ENCODE measurements at places on chromosomes 16 and 17.

DNA sequence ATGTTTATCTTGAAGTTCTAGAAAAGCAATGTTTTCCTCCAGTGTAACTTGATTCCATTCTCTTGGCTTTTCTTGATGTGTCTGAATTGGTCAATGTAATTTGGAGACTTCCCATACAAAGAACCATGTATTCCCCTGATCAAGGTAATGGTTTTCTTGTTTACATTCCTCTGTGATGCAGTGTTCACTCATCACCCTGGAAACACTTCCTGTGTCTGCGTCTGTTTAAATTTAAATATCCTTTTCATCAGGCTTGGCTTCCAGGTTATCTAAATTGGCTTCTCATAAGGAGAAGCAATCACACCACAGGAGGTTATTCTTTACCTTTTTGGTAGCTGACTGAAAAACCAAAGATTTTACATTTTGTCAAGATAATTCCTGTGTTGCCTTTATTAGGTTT, 237.3 kb upstream of the WSCD1 start:
- no peak for DNase-seq

GRCh38 chr17:39404542-39405378, 3.3 kb upstream of the FBXL20 start:
- DNase-seq: no peak

DNA sequence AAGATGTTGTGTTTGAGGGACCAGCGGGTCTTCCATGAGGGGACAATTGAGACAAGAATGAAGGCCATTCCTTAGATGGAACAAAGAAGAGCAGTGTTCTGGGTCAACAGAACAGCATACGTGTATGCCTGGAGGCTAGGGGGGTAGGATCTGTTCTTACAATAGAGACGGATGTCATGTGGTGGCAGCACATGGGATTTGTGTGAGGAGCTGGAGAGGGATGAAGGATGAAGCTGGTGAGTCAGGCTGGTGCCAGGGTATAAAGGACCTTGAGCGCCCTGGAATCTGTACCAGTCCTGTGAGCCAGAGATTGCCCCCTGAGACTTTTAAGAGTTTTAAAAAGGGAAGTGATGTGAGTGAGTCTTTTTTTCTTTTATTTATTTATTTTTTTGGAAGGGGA, 22.8 kb upstream of the WFDC1 start:
- no peak for DNase-seq

DNA sequence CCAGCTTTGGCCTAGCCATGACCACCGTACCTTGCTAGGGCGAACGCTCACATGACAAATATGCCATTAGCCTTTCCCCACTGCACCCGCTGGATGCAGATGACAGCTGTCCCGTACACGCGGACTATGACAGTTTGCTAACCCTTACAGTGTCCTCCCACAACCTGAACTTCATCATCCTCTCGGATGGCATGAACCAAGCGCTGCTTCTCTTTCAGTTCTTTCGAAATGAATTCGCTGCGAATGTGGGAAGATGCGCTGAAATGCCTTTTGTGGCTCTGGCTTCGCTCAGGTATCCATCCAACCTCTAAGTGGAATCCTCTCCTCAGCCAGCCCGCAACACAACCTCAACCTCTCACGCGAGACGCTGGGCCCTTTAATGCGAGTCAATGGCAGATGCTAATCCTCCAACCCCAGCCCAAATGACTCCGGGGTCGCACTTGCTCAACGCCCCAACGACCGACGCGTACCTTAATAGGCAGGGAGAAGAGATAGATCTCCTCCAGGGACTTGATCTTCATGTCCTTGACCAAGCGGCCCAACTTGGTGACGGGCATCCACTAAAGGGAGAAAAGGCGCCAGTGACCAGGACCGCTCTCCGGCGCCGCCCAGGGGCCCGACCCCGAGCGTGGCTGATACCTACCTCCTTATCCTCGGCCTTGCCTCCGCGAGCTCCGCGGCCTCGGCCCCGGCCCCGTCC, 670 bp downstream of the RPS2 start:
- no peak for DNase-seq

GRCh38 chr16:30076276-30076791, 540 bp downstream of the PPP4C start:
- DNase-seq: no peak

- peak; percentile 30 for DNase-seq
These were observed 10.7 kb upstream of the SNTB2 start for GRCh38 chr16:69176033-69176800.

- DNase-seq: no peak
These were observed 817 bp downstream of the NDUFAF8 start for GRCh38 chr17:81239714-81240555.

- no peak for DNase-seq
These were observed 3.0 kb downstream of the CD79B start for GRCh38 chr17:63928966-63929695.

- no peak for DNase-seq
These were observed 804 bp downstream of the CRYM start for GRCh38 chr16:21277045-21277926.

- no peak for DNase-seq
These were observed 4.7 kb downstream of the PFAS start for GRCh38 chr17:8253801-8254200.

- DNase-seq: no peak
These were observed 68.7 kb downstream of the AIPL1 start for GRCh38 chr17:6366221-6366666.

GRCh38 chr17:83160443-83161297, 81.3 kb downstream of the METRNL start:
- no peak for DNase-seq

- DNase-seq: no peak
These were observed 127.9 kb downstream of the NPIPB5 start for GRCh38 chr16:22638393-22639206.

DNA sequence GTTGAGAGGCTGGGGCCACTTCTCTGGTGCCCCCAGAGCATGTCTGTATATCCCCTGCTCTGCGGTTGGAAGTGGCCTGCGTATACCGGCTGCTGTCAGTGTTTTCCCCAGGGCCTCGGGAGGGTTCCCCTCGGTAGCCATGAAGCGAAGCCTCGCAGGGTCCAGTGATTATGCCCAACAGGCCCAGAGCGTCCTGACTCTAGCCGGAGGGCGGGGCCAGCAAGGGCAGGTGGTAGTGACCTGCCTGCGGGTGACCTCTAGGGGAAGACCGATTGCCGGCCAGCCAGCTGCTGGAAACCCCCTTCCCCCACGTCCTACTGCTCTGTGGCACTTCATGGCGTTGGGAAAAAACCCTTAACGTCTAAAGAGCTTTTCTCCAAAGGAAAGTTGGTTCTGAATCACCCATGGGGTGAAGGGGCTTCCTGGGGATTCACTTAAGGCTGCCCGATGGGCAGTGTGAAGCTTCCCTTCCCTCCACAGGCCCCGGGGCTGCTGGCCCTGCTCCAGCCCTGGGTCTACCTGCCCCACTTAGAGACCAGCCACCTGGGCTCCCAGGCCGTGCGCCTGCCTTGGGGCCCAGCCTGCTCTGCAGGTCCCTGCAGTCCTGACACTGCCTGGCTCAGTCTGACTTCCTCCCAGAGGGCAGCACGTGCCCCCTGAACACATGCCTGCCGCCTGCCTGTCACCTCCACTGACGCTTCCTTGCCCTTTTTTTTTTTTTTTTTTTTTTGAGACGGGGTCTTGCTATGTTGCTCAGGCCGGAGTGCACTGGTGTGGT, 72.8 kb downstream of the SOCS1 start:
- DNase-seq: no peak

DNA sequence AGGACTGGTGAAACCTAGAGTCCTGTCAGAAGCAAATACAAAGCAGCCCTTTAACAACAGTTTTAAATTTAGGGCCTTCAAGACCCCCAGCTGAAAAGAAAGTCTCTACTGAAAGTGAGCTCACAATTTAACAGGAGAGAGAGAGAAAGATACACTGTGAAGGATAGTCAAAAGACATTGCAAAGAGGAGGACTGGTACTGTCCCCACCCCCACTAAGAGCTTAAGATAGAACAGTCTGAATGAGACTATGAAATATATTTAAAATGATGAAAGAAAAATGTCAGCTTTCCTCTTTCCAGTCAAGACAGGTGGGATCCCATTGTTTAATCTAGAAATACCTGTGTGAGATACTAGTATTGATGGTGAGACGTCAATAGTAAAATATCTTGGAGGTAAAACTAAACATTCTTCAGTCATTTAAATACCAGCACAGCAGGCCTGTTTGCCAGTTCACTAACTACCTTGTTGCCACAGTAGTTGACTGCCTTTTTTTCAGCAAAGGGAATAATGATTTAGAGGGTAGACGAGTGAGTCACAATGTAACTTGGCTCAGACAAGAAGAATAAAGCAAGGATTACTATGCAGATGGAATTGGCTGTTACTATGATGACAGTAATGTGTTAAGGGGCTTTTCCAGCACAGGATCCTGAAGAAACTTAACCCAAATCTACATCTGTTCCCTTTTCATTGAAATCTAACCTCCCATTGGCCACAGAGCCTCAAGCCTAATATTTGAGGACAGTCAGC, 47.2 kb upstream of the RASL10B start:
- DNase-seq: no peak

- no peak for DNase-seq
These were observed 22.6 kb downstream of the PRDM7 start for GRCh38 chr16:90054554-90054953.

GRCh38 chr17:3918372-3919122, 2.3 kb upstream of the P2RX1 start:
- no peak for DNase-seq

DNA sequence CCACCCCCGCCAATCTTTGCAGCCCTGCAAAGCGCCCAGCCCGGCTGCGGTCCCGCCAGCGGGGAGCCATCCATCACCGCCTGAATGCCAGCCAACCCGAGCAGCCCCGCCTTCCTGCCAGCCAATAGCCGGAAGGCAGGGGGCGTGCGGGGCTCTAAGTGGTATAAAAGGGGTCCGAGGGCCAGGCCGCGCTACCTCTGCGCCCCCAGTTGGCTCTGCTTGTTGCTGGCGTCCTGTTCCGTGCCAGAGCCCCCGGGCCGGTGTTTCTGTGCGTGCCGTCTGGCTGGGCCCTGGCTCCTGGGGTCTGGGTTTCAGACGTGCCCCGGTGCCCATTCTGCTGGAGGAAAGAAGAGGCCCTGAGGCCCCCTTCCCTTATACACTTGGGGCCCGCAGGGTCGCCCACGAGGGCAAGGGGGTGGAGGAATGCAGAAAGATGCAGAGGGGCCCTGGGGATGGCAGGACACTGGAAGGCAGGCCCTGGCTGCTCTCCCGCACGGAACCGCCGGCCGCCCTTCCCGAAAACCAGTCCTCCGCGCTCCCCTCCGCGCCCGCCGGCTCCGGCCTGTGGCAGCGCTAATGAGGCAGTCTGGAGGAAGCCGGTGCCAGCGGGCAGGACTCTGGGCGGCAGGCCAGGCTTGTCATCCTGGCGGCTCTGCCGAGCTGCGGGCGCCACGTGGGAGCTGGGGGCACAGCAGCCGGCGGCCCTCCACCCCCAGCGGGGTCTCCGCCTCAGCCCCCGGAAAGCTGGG, 14.0 kb downstream of the COPZ2 start:
- DNase-seq: peak; percentile 87

- no peak for DNase-seq
These were observed 18.7 kb upstream of the MTSS2 start for GRCh38 chr16:70704586-70704985.

DNA sequence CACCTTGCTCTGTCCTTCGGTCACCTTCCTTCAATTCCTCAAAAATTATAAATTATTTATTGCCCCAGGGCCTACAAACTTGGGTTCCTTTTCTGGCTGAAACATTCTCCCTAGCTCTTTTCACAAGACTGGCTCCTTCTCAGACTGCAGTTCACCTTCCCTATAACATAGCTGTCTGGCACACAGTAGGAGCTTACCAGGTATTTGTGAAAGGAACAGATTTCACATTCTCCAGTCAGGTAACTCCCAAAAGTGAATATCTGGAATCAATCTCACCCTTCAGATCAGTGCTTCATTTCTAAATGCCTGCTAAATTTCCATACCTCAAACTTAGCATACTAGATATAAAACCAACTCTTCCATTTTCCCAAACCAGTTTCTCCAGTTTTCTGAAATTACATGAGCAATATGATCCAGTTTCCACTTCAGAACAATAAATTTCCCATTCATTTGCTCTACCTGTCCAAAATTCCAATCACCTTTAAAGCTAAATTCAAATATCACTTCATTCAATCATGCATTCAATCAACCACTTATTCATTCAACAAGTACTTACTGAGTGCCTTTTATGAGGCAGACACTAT, 6.1 kb downstream of the RFFL start:
- no peak for DNase-seq

GRCh38 chr17:70098030-70098429, 23.0 kb downstream of the KCNJ16 start:
- DNase-seq: no peak

GRCh38 chr16:10629592-10629963, 49.2 kb upstream of the EMP2 start:
- no peak for DNase-seq

DNA sequence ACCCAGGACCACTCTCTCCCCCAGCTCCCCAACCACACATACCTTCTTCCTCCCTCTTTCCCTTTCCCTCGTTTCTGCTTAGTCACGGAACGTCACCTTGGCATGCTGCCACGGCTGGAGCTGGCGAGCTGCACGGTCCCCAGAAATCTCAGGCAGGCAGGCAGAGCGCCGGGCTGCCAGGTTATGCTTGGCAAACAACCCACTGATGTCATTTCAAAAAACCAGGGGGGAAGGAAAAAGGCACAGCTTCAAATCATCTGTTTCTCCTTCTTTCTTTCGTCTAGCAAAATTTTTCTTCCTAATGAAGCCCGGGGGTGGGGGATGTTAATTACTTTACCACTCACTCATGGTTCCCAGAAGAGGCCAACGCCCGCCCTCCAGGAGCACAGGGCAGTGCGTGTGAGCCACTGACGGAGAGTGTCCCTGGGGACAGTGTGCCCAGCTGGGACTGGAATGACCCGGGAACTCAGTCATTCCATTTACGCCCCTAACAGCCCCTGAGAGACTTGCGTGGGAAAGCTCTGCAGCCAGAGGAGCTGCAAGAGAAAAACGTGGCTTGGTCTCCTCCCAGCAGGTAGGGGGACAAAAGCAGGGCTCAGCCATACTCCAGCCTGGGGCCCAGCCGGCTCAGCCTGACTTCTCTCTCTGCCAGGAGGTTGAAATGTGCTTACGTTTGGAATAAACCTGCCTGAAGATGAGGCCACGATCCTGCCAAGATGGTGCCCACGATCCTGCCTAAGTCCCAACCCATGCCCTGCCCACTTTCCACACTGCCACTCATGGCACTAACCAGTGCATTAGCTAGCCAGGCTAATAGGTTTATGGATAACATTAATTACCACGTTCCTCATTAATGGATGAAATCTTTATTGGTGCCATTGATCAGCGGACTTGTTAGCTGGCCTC, 198.9 kb downstream of the ZFHX3 start:
- DNase-seq: peak; percentile 91
